CD14-positive monocyte (primary cell): ENCODE measurements at places on chromosomes 12 and 14. TPM values are rescaled to one million over a fixed set of nuclear protein-coding genes. Genes with fewer than 3 reads are reported as not detected.

Gene RIN3
- polyA plus RNA-seq: 144 and 198 TPM in 2 replicates

Gene SMOC1
- polyA plus RNA-seq: not detected

Gene KRT2
- not detected for polyA plus RNA-seq

Gene SPIC
- not detected for polyA plus RNA-seq

Gene ADAMTS20
- not detected in 2 replicates for polyA plus RNA-seq

Gene DPY19L2
- not detected for polyA plus RNA-seq

Gene SLC41A2
- polyA plus RNA-seq: 0.08 and 0.25 TPM in 2 replicates

Gene SALL2
- not detected for polyA plus RNA-seq
